ENCODE measurements at places on chromosomes 2 and 18.

DNA sequence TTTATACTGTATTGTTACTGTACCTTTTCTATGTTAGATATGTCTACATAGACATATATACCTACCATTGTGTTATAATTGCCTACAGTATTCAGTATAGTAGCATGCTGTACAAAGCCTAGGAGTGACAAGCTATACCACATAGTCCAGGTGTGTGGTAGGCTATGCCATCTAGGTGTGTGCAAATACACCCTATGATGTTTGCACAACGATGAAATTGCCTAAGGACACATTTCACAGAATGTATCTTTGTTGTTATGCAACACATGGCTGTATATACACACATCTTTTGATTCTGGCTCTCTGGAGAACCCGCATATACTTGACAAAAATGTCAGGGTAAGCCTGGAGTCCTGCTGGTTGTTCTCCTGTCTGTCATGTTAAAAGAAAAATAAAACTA lies 85.1 kb downstream of the BCL2L11 start:
- DNase-seq, result no peak

GRCh38 chr2:231660860-231661259 lies 47.5 kb upstream of the PTMA start:
- DNase-seq, result no peak

DNA sequence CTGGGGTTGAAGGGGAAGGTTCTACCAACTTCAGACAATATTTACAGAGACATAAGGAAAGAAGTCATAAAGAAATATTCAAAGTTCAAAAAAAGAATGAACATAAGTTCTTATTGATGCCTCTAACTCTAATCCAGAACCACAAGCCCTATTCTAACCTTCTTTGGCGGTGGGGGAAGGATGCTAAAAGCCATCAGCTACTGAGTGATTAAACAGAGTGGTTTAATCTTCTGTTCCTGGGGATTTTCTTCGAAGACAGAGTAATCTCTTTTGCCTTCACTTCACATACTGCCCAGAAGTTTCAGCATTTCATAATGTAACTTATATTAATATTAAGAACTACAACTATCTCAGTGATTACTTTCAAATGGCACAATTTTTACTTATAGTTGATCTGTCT lies 51.2 kb upstream of the TXNDC2 start:
- DNase-seq, result no peak

DNA sequence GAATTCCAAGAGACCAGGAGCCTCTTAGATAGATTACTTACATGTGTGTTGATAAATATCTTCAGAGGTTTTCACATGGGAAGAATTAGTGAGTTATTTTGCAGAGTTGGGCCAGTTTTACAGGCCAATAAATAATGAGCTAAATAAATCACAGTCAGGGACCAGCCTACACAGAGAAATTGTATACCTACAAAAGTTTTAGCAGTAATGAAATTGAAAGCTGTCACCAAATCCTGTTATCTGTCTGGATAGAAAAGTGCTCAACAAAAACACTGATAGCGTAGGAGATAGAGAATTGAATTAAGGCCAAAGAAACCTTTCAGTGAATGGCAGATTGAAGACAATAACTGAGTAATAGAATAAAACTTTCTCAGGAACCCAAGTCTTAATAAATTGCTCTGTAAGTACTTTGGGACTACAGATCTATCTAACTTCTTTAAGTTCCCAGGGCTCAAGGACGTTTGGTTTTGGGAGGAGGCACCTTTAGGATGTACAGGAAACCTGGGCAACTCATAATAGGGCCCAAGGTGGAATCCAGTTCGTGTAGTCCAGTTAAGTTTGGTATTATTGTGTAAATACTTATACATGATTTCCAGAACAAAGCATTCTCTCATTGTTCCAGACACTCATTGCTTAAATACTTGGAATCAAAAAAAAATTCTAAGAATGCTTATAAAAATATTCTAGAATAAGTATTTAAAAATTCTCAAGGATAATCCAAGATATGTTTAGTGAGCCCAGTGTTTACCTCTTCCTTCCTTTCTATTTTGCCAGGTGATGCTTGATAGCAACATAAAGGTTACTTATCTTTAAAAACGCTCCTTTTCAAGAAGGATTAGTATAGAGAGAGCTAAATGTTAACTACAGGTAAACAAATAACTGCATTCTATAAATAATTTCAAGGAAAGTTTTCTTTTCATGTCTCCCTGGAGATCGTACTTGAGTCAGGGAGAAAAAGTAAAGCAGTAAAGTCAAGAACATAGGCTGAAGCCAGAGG lies 134.5 kb downstream of the NCKAP5 start:
- no peak for DNase-seq

- no peak for DNase-seq
Observed at GRCh38 chr18:71040161-71040560, 751.3 kb downstream of the SOCS6 start.

DNA sequence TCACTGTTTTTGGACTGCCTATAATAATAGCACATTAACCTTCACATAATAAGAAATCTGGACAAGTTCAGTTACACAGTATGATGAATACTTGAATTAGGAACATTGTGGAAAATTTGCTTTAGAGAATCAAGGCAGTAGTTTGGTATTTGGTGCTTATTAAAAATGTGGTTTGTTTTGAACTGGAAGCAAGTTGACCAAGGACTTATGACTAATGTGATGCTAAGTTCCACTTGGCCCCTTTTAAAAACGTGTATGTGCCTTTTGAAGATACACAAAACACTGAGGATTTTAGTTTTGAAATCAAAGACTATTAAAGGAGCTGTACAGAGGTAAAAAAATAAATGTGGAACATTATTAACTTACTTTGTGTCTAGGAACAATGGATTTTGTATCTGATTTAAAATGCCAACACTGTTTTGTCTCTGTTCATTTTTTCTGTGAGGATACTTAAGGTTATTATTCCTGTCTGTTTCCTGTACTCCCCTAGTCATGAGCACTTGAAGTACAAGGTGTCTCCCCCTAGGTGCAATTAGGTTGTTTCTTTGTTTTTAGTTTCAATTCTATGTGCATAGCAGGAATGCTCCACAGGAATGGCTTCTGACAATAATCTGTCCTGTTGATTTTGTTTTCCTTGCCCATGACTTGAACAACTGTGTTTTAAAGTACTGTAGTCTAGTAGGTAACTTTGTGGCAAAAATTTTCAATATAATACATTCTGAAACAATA lies 49.6 kb upstream of the PTH2R start:
- no peak for DNase-seq

DNA sequence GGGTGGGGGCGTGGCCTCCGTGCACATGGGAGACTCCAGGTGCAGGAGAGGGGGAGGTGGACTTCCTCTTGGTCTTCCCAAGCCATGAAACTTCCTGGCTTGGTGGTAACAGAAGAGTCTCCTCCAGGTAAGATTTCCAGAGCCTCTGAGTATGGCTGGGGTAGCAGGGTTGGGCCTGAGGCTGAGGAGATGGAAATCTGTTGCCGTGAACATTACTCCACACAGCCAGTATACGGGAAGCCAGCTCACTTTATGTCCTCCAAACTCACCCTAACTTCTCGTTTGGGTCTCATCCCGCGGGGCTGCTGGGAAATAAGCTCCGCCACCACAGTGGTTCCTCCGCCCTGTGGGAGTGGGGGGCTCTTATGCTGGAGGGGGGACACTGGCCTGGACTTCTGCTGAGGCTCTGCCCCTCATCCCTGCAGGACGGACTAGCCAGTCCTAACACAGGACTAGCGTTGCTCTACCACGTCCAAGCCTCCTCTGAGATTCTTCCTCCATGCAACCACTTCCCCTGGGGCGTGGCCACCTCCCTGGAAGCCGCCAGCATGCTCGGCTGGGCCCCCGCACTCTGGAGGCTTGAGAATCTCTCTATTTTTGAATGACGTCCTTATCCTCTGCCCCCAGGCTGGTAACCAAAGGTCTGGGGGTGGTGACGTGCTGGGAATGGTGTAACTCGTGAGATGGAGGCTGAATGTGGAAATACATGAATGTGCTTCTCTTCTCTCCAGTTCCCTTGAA lies 777 bp upstream of the RAB17 start:
- no peak for DNase-seq

DNA sequence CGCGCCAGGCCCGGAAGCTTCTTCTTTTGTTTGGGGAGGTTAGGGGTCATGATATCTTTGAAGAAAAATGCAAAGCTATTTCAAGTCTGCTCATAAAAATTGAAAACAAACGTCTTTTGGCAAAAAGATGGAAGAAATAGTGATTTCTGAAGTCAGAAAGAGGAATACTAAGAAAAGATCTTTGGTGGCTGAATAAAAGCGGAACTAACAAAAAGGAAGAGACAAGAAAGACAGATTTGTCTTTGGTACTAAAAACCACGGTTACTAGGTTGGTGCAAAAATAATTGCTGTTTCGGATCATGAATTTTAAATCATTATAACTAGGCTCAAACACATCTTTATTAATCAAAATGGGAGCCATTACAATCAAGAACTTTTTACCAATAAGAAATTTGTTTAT lies 164.6 kb upstream of the TRIB2 start:
- no peak for DNase-seq

DNA sequence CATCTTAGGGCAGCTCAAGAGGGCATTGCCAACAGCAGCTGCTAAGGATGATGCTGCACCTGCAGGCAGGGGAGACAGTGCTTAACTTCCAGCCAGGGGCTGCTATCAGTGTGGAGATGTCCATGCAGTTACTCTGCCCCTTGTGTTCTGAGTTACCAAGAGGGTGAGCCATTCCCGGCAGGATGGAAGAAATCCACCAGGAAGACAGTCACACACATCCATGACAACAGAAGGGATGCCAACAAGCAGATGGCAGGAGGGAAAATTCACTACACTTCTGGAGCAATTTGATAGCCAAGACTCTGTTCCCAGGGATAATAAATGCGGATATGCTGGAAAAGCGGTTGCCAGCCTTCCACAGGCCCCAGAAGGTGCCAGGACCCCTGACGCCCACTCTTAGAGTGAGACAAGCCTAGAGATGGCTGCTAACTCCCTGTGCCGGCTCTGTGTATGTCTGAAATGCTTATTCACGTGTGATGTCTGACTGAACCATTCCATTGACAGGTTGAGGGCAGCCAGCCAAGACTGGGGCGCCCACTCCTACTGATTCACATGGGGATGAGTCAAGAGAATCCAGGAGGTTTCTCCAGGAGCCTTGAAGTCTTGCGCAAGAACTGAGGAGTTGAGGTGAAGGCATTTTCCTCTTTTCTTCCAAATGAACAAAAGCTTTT lies 24.5 kb downstream of the LOXHD1 start:
- DNase-seq, result no peak

DNA sequence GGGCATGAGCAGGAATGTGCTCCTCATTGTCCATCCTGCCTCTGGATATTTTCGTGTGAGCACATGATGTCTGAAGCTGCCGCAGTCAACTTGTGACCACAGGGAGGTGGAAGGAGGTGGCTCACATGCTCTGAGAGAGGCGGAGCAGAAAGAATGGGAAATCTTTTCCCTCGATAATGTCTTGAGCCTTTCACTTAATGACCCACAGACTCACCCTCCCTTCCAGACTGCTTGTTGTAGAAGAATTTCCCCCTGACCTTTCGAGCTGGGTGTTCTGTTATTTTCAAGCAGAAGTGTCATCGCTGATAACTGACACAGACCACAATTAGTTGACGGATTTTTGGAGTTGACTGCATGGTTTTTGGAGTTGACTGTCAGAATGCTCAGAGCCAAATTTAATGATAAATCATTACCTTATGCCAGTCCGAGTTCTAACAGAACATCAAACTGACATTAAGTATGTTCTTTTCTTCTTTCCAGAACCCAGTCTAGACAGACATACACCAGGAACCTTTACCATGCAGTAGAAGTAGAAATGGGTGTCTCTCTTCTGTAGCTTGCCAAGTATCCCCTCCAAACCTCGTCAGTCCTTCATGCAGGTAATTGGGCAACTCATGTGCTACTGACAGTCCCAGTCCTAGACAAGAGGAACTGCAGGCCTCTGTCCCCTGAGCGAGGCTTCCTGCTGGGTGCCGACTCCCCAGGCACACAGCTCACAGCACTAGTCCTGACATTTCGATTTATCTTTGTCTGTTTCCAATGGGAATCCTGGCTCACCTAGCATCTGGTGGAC lies 29.4 kb upstream of the RTTN start:
- no peak for DNase-seq

DNA sequence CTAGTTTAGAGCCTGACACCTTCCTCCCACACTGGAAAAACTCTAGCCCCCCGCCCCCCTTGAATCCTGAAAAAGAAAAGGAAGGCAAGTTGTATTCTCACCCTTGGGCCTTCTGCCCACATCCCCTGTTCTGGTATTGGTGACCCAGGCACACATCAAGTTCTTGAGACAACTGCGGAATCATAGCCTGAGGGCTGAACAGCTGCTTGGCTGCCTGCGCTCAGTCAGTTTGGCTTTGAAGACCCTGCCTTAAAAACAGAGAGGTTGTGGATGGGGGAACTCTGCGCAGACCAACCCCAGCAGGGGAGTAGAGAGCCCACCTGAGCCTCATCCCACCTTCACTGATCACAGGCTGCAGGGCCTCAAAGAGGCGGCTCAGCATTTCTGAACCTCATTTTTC lies 229.2 kb downstream of the ANAPC1 start:
- no peak for DNase-seq

DNA sequence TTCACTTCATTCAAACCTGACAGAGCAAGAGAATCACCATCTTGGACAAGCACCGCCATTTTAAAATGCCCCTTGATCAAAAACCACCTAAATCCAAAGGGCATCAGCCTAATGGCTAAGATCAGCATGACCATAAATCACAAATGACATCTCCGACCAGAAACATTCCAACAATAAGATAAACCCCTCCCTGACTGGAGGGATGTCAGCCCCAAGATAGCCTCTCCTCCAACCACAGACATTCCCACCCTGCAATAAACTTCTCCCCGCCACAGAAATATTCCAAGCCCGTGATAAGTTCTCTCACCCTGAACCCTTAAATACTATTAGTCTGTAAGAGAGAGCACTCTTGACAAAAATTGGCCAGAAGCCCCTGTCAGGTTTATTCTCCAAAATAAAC lies 21.6 kb upstream of the LYPD1 start:
- DNase-seq, result no peak

DNA sequence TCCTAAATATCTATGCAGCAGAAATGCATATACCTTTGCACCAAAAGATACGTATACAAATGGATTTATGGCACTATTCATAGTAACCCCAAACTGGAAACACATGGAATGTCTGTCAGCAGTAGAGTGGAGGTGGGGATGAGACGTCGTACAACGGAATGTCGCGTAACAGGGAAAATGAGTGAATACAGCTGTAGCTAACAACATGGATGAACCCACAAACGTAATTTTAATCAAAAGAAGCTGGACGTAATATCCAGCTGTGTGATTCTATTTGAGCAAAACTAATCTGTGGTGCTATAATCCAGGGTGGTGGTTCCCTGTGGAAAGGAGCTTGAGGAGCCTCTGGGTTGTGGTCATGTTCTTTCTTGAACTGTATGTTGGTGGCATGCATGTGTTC lies 89.9 kb downstream of the MTA3 start:
- DNase-seq, result no peak

- DNase-seq, result no peak
Observed at GRCh38 chr2:58562276-58562675, 321.2 kb upstream of the FANCL start.

GRCh38 chr2:207423886-207424285 lies 105.9 kb upstream of the CREB1 start:
- DNase-seq, result peak; percentile 30

GRCh38 chr2:173822889-173823542 lies 142.2 kb downstream of the SP3 start:
- DNase-seq, result no peak

- no peak for DNase-seq
Observed at GRCh38 chr2:122982936-122983335, 1042.2 kb upstream of the CNTNAP5 start.

GRCh38 chr2:112962308-112963175 lies 15.3 kb upstream of the IL36G start:
- DNase-seq, result no peak

GRCh38 chr2:239151201-239152131 lies 249.4 kb downstream of the HDAC4 start:
- no peak for DNase-seq

- no peak for DNase-seq
Observed at GRCh38 chr2:110788976-110789375, 56.6 kb downstream of the ACOXL start.
